ENCODE measurements at places on chromosomes 2 and 18.

GRCh38 chr2:60475123-60475830, 78.2 kb downstream of the BCL11A start:
- DNase-seq = no peak

DNA sequence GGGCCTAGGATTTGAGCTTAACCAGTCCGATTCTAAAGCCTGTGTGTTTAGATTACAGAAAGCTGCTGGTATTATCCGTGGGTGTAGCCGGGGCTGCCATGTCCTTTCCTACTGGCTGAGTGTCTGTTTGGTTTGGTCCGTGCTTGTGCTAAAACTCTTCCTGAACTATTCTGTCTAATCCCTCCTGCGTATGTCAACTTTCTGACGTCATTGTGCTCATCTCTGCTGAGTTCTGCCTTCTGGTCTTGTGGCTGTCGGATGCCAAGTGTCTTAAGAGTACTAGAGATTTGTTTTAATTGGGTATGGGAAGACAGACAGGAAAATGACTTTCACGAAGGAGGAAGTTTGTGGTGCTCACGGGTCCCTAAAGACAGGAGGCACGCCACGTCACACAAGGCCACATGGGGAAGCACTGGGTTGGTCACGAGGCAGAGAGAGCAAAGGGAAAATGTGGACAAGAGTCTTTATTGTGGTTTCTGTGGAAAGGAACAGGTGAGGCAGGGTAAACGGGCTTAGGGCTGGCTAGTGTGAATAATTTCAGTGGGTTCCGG, 31.8 kb upstream of the NTSR2 start:
- DNase-seq = no peak

DNA sequence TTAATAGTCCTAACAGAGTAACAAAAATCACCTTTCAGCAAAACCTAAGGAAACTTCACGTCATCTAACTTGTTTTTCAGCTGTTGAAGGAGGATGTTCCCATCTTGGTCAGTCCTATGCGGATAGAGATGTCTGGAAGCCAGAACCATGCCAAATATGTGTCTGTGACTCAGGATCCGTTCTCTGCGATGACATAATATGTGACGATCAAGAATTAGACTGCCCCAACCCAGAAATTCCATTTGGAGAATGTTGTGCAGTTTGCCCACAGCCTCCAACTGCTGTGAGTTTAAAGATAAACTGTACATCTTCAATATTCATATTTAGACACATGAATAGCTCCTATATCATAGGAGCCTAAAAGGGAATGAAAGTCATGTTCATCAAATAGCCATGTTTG, 10.5 kb downstream of the COL3A1 start:
- no peak for DNase-seq

DNA sequence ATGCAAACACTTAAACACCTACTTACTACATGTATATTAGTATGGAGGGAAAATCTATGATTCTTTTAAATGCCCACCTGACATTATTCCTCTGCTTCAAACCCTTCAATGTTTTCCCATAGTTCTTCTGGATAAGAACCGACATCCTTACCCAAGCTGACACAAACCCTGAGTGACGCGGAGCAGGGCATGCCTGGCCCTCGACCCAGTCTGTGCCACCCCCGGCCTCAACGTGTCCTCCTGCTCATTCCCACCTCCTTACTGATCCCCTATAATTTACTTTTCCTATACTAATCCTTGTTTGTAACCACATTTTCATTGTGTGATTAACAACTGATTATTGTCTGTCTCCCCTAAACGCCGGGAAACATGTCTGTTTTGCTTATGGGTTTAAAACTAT, 17.5 kb downstream of the KIDINS220 start:
- no peak for DNase-seq

DNA sequence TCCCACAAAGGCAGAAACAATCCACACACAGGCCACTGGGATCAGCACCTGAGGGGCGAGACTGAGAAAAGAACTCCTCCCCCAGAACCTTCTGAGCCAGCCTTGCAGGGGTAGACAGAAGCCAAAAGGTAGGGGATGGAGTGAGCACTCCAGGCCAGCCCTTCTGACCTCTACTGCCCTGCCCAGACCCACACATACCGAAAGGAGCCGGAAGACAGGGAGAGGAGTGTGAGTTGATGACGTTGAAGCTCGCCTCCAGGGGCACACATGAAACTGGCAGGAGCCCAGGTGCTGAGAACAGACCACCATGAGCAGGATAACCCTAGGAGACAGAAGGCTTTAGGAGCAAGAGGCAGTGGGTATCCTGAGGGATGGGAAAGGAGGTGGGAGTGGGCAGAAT, 1.8 kb downstream of the SLC23A3 start:
- DNase-seq = no peak

- DNase-seq = no peak
Measured at GRCh38 chr2:19711470-19712372, 190.1 kb downstream of the TTC32 start.

DNA sequence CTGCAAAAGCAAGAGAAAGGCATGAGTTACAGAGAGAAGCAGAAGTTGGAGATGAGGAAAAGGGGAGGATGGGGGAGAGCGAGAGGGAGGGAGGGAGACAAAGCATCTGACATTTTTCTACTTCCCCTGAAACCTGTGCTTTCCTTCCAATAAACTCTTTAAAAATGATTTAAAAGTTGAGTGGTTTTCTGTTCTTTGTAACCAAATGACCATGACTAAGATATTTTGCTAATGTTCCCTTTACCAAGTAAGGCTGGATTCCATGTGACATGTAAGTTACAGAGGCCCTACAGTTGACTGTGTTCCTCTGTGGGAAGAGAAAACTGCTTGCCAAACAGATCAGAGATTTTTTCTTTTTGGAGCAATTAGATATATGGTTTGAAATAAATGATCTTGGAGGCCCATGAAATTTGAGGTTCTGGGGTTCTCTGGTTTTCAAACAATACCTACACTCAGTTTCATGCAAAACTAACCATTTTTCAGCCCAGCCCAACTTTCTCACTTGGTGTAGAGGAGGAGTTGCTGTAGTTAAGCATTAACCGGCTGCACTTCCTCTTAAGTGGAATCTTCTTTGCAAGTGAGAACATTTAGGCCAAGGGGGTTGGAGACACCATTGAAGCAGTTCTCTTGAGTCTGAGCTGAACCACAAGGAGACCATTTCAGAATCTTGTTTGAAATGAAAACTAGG, 34.5 kb downstream of the INSIG2 start:
- no peak for DNase-seq

GRCh38 chr2:216205486-216205885, 96.3 kb downstream of the XRCC5 start:
- DNase-seq = no peak

GRCh38 chr2:148994341-148994740, 44.2 kb upstream of the LYPD6B start:
- no peak for DNase-seq

DNA sequence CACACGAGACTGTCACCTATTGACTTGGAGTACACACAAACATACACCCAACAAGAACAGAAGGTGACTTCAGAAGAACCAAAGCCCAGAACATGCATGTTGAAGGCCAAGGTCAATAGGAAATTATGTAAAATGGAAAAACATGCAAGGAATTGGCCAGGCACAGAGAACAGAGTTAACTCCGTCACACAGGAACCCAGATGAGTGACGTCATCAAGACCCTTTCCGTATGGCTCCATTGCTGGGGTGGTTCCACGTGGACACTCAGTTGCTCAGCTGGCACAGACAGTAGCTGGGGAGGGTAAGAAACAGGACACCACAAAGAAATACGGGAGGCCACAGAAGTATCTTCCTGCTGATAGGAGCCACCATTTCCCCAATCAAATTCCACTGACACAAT, 18.4 kb downstream of the SOX11 start:
- DNase-seq = no peak

All from stimulated activated CD4-positive, alpha-beta T cell treated with anti-CD3 and anti-CD28 coated beads, TNF-alpha, amount 100 ng/mL, for 48 hours (primary cell).